Inflammatory macrophage (primary cell): ENCODE measurements at places on chromosomes 12 and 14.
A peak's percentile ranks its signal among the peaks of the same experiment; 100 is the strongest.

- no peak for DNase-seq
These were observed 4.4 kb upstream of the ZNF839 start for GRCh38 chr14:102315121-102315520.

DNA sequence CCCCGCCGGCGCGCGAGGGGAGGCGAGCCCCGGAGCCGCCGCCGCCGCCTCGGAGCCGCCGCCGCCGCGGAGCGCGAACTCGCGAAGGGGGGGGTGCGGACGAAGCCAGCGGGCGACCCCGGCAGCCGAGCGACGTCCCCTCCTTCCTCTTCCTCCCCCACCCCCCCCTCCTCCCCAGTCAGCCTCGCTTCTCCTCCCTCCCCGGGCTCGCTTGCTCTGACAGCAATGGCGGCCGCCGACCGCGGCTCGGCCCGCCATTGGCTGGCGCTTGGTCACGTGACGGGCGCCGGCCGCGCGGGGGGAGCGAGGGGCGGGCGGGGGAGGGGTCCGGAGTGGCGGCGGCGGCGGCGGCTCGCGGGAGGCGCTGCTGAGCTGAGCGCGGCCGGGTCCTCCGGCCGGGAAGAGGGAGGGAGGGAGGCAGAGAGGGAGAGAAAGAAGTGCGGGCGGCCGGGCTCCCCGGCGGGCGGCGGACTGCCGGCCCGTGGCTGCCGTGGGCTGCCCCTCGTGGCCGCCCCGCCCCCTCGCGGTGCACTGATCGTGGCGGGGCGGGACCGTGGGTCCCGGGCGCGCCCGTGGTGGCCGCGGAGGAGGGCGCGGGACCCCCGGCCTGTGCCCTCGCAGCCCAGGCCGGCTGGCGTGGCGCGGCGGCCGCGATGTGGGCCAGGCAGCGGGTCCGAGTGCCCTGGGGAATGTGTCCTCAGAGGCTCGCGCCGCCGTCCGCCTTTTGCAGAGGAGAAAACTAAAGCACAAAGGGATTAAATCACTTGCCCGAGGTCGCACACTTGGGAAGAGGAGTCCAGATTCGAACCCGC is at the start of gene MED13L:
MED13L (minus strand) TSS at position 227 of the 812 bp plus-strand sequence. CDS start 562 bp downstream, outside the sequence.
- peak; percentile 91 for DNase-seq

- no peak for DNase-seq
These were observed 84.9 kb upstream of the DIO3 start for GRCh38 chr14:101476258-101476915.

DNA sequence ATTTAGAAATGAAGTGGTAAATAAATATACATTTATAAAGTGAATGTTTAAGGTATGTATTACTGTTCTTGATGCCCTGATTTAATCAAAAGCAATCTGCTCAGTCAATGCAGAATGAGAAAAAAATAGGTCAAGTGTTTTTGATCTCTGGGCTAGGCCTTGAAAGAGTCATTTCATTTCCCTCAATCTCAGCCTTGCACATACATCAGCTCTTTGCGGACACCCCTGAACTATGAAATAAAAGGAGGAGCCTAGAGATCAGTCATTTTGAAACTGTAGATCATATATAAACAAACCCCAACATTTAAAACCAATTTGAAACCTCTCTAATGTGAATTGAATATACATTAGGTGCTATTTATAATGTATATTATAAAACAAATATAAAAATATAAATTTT is 42.5 kb downstream of the ATG2B start:
- DNase-seq: no peak

DNA sequence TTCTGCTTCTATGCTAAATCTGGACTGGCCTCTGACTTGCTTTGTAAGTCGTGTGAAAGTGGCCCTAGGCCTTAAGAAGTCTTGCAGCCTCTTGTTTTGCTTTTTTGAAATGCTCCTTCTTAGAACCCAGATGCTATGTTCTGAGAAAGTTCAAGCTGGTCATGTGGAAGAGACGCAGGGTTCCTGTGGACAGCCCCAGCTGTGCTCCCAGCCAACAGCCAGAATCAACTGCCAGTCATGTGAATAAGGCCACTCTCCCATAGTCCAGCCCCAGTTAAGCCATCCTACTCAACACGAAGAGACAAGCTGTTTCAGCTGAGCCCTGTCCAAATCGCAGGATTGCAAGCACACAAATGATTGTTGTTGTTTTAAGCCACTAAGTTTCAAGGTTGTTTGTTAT is 37.3 kb upstream of the TBPL2 start:
- no peak for DNase-seq

- no peak for DNase-seq
These were observed 1.2 kb downstream of the CDKL1 start for GRCh38 chr14:50395448-50395847.

DNA sequence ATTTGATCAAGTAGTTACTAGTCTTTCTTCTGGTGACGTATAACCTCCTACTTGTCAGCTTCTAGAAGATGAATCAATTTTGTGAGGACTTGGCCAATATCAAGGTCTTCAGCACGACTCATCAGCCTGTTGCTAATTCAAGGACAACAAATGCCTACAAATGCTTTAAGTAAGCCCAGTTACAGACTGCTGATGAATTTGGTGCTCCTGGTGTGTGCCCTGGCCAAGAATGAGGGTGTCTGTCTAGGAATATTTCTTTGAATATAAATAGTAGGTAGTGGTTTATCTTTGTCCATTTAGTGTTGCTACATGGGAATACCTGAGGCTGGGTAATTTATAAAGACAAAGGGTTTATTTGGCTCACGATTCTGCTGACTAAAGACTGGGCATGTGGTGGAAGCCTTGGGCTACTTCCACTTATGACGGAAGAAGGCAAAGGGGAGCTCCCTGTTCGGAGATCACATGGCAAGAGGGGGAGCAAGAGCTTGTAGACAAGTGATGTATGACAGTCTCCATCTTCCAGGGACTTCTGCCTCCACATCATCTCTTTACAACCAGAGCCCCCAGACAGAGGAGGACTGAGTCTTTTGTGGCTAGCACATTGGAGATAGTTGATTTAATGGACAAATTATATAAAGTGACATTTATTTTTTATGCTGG is 180.2 kb downstream of the CRADD start:
- peak; percentile 22 for DNase-seq

DNA sequence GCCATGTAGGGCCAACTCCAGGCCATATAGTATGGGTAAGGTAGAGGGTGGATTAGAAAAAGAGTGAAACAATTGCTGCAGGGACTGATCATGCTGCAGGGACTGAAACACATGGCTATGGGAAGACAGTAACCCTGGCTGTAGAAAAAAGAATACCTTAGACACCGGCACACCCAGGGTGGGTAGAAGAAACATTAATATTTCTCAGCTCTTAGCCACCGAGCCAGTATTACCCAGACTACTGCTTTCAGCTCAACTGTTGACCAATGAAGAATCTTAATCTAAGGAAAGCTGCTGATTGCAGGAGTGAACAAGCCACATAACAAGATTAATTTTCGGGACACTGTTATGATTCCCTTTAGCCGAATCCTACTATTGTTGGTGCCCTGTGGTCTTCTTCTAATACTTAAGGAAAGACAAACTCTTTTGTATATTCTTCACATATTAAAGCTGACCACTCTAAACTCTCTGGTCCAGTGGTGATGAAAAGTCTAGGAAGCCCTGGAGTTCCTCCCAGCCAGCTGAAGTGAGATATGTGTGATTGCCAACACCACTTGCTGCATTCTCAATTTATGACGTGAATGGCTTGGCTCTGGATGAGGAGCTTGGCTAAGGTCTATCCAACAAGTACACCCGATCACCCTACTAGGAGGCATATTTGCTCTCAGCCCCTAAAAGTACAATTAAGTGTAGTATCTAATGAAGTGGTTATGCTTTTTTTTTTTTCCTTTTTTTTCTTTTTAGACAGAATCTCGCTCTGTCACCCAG is 69.2 kb downstream of the NOVA1 start:
- no peak for DNase-seq

GRCh38 chr12:96445691-96446583 is 43.4 kb upstream of the CFAP54 start:
- no peak for DNase-seq

DNA sequence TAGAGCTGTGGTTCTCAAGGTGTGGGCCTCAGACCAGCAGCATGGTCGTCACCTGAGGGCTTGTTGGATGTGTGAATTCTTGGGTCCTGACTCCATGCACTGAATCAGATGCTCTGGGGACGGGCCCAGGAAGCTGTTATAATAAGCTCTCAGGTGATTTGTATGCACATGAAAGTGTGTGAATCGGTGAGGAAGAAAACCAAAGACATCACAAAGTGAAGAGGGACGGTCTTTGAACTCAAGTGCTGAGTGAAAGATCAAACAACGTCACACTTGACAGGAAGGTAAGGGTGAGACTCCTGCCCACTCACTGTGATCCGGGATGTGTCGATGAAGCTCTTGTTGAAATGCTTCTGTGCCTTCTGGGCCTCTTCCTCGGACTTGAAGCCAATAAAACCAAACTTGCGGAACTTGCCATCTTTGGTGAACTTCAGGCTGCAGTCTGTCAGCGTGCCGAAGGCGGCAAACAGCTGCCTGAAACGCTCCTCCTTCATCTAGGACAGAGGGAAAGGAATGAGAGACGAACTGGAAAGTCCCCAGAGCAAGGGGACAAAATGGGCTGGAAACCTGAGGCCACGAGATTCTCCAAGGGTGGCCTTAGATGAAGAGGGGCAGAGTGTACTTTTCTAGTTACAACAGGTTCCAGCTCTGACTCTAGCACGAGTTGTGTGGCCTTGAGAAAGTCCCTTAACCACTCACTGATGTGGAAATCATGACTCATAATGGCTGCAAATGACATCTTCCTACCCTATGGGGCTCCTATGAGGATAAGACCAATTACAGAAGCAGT is 4.0 kb downstream of the RBM19 start:
- peak; percentile 83 for DNase-seq

DNA sequence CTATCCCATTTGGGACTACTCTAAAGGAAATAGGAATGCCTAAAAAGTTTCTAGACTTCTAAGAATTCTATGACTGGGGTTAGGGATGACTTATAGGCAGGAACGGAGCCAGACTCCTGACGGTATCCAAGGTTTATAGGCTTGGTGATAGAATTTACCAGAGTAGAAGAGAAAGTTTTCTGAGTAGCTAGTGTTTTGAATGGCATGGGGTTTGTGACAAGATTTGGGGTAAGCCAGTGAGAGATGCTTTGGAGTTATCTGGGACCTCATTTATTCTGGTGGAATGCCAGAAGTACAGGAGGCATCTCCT is 444.6 kb downstream of the RAD51B start:
- no peak for DNase-seq

- DNase-seq: peak; percentile 22
These were observed 59.3 kb upstream of the VRK1 start for GRCh38 chr14:96737881-96738280.

GRCh38 chr12:94644141-94644979 is 6.0 kb downstream of the TMCC3 start:
- peak; percentile 85 for DNase-seq

DNA sequence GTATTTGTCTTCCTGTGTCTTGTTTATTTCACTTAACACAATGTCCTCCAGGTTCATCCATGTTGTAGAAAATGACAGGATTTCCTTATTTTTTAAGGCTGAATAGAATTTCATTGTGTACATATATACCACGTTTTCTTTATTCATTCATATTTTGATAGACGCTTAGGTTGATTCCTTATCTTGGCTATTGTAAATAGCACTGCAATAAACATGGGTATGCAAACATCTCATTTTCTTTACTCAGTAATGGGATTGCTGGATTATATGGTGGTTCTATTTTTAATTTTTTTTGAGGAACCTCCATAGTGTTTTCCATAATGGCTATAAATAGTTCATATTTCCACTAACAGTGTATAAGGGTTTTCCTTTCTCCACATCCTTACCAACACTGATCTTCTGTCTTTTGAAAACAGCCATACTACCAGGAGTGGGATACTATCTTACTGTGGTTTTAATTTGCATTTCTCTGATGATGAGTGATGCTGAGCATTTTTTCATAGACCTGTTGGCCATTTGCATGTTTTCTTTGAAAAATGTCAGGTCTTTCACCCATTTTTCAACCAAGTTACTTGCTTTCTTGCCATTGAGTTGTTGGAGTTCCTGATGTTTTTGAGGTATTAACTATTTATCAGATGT is 32.8 kb downstream of the DUSP16 start:
- DNase-seq: no peak

DNA sequence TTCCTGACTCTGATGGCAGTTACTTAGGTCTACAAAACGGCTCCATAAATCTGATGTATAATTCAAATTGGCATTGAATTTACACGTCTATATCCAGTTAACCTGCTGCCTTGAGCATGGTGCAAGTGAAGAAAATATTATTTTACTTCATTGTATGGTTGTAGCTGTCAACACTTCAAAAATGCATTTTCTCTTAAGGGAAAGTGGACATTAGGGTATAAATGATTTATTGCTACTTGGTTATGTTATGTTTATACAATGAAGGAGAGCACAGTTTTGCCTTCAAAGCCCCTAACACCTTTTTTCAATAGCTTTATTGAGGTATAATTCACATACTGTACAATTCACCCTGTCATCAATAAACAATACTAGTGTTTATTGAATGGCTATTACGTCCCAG is 2.0 kb upstream of the USP15 start:
- no peak for DNase-seq

- no peak for DNase-seq
These were observed 9.8 kb upstream of the SSTR1 start for GRCh38 chr14:38197784-38198335.

DNA sequence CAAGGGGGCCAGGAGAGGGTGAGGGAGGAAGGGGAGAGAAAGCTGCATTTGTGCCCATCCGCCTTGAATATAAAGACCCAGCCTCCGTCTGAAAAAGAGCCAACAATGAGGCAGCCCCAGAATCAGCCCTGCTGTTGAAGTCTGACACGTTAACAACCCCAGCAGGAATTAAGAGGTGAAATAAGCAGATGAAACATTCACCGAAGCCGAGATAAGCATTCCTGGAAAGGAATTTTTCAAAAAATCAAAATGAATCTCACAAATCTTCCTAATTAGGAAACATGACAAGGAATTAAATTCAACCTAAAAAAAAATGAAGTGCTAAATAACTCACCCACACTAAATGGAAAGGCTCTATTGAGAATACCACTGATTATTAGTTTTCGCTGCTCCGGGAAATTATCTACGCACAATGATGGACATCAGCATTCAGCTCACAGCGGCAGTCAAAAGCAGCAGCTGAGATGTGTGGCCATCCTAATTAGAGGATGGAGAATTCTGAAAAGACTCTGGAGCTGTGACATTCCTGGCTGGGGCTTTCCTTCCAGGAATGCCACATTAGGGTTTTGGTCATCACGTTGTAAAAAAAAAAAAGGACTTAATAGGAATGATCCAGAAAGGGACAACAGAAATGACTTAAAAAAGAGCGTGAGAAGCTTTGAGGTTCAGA is 8.2 kb upstream of the PARP11 start:
- no peak for DNase-seq

- no peak for DNase-seq
These were observed 241.1 kb downstream of the SPTSSA start for GRCh38 chr14:34220921-34221320.

DNA sequence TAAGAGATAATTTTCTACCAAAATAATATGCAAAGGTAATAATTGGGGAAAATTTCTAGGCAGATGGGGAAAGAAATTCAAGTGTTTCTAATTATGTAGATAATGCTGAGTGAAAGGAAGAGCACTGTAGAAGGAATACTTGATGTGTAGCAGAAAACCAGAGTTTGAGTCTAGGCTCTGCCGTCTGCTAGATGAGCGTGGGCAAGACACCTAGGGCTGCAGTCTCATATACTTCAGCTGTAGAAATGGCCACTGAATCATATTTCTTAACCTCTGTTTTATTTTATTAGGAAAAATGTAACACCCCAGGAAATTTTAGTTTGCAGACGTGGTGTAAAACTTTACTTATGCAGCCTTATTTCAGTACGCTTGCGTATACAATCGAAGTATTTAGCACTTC is 59.8 kb upstream of the SLC38A2 start:
- no peak for DNase-seq

- no peak for DNase-seq
These were observed 15.3 kb upstream of the NOXRED1 start for GRCh38 chr14:77438596-77438995.

GRCh38 chr12:102629262-102629888 is 149.0 kb upstream of the IGF1 start:
- DNase-seq: no peak
